Chondrocyte (in vitro differentiated cells): ENCODE measurements at places on chromosomes 13 and 19. TPM values are rescaled to one million over a fixed set of nuclear protein-coding genes. Genes with fewer than 3 reads are reported as not detected.

VAV1 gene
- not detected in 3 replicates for total RNA-seq

MAP4K1 gene
- 0.23 to 1.4 TPM (median 1.4 TPM) in 3 replicates for total RNA-seq

- peaks cover 23% of the 10 kb centered on the region for H3K36me3 ChIP-seq
- no peak overlapping the region for H3K27ac ChIP-seq
- no peak for DNase-seq
- peaks cover 8% of the 10 kb centered on the region for H3K4me1 ChIP-seq
These were observed 47.4 kb downstream of the EFNB2 start for GRCh38 chr13:106488076-106488475.

SSC5D gene
- total RNA-seq, result 33.6 to 50.0 TPM (median 34.5 TPM) in 3 replicates

EMC10 gene
- 132 to 144 TPM (median 144 TPM) in 3 replicates for total RNA-seq

DNA sequence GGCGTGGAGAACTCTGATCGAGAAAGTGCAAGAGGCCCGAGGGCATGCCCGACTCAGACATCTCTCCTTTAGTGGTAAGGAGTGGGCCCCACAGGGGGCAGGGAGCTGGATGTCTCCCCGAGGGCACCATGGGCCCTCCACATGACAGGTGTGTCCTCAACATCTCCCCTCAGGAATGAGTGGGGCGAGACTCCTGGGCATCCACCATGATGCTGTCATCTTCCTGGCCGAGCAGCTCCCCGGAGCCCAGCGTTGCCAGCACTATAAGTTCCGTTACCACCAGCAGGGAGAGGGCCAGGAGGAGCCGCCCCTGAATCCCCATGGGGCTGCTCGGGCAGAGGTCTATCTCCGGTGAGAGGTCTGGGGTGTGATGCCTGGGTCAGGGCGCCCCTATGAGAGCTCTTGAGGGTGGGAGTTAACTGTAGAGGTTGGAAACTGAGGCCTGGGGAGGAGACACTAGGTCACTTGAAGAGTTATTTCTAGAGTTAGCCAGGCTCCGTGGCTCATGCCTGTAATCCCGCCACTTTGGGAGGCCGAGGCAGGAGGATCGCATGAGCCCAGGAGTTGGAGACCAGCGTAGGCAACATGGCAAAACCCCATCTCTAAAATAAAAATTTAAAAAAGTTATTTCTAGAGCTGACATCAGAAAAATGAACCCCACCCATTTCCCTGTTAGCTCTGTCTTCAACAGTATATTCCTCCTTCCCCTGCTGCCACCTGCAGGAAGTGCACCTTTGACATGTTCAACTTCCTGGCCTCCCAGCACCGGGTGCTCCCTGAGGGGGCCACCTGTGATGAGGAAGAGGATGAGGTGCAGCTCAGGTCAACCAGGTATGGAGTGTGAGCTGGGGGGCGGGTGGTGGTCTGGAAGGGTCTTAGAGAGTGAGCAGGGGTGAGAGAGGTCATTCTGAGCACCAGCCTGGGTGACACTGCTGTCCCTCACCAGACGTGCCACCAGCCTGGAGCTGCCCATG, 5.1 kb downstream of the IGFLR1 start:
- H3K4me3 ChIP-seq, result no peak overlapping the region
- H3K27ac ChIP-seq, result peak overlapping the region; percentile 53
- DNase-seq, result no peak

DNA sequence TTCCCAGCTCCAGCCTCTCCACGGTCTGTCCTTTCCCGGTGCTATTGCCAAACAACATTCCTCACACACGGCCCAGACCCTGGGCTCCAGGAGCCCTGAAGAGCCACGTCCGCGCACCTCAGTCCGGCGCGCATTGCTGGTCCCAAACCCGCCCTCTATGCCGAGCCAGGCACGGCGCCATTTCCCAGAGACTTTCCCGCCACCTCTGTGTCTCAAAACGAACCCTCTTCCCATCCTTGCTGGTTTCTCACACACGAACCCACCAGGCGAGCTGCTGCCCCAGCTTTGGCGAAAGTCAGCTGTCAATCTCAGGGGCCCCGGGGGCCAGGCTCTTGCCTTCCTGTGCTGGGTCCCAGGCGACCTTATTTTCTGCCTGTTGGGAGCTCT, 28.0 kb upstream of the F7 start:
- H3K36me3 ChIP-seq, result peaks cover 5% of the 10 kb centered on the region
- H3K4me3 ChIP-seq, result no peak overlapping the region
- DNase-seq, result peak; percentile 63
- H3K4me1 ChIP-seq, result no peaks in the 10 kb centered on the region

ZFP82 gene
- total RNA-seq, result 8.2 to 9.3 TPM (median 8.9 TPM) in 3 replicates

- peaks cover 9% of the 10 kb centered on the region for H3K4me1 ChIP-seq
- H3K27ac ChIP-seq, result no peak overlapping the region
- H3K4me3 ChIP-seq, result no peak overlapping the region
These were observed 15.7 kb upstream of the TCF3 start for GRCh38 chr19:1668048-1668485.

DNA sequence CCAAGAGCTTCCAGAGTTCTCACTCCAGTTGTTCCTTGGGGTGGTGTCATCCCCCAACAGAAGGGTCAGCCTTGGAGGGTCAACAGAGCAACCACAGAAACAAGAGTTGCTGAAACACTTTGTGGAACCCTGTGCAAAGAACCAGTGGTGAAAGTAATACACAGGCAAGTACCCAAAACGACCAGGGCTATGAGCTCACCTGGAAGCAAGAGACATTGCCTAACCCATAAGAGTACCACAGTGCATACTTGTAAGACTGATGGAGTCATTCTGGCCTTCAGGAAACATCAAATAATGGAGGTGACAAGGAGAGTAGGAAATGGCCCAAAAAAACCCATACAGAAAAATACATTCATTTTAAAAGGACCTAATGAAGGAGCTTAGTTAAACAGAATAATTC, 184.3 kb upstream of the TSC22D1 start:
- peaks cover 40% of the 10 kb centered on the region for H3K4me1 ChIP-seq
- DNase-seq, result no peak
- H3K4me3 ChIP-seq, result no peak overlapping the region
- no peaks in the 10 kb centered on the region for H3K27me3 ChIP-seq
- H3K27ac ChIP-seq, result no peak overlapping the region

DNA sequence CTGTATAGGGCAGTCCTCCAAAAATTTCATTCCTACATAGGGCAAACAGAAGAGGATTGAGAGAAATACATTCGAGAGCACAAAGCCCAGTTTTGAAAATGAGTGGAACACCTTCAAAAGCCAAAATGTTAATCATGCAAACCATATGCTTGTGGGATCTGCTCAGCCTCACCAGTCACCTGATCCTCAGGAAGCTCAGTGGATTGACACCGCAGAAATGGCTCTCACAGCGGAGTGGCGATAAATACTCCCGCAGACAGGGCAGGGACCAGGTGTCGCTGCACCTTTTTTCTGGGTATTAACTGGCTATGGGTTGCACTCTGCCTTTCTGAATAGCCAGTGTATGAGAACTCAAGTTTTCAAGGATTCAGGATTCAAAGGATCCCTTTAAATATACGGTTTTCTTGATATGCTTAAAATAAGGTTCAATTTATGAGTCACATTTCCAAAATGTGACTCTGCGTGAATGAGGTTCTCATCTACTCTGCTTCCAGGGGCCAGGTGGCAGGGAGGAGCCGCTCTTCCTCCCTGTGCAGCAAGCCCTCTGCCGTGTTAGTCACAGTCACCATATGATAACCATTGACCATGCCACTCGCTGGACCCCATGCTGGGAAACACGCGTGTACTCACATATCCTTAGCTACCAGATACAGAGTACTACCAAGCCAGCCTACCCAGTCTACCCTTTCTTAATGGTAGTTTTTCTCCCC, 18.3 kb upstream of the DHRS12 start:
- peaks cover 10% of the 10 kb centered on the region for H3K27me3 ChIP-seq
- DNase-seq, result no peak
- H3K36me3 ChIP-seq, result no peaks in the 10 kb centered on the region
- no peak overlapping the region for H3K27ac ChIP-seq
- peaks cover 13% of the 10 kb centered on the region for H3K4me1 ChIP-seq
- H3K4me3 ChIP-seq, result no peak overlapping the region

DNA sequence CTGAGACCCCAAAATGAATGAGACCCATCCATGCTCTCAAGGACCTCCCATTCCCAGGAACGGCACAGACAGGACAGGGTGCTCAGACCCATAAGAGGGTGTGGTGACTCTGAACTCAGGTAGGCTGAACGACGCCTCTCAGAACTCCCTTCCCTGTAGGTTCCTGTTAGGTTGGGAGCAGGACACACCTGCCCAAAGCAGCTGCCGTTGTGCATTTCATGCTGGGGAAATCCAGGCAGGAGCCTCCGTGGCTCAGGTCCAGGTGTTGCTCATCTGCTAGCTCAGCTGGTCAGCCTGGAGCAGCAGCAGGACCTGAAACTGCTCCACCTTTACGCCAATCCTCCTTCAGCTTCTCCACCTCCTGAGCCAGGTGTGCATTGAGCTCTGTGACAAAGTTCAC, 19.1 kb upstream of the TEX101 start:
- H3K4me3 ChIP-seq, result no peak overlapping the region
- peaks cover 20% of the 10 kb centered on the region for H3K27me3 ChIP-seq
- H3K27ac ChIP-seq, result no peak overlapping the region
- DNase-seq, result no peak
- H3K36me3 ChIP-seq, result no peaks in the 10 kb centered on the region
- H3K4me1 ChIP-seq, result no peaks in the 10 kb centered on the region

- no peak overlapping the region for H3K4me3 ChIP-seq
- no peak for DNase-seq
- H3K4me1 ChIP-seq, result no peaks in the 10 kb centered on the region
- no peaks in the 10 kb centered on the region for H3K36me3 ChIP-seq
- no peaks in the 10 kb centered on the region for H3K27me3 ChIP-seq
- no peak overlapping the region for H3K27ac ChIP-seq
These were observed 18.1 kb downstream of the PGLS start for GRCh38 chr19:17529239-17530158.

DNA sequence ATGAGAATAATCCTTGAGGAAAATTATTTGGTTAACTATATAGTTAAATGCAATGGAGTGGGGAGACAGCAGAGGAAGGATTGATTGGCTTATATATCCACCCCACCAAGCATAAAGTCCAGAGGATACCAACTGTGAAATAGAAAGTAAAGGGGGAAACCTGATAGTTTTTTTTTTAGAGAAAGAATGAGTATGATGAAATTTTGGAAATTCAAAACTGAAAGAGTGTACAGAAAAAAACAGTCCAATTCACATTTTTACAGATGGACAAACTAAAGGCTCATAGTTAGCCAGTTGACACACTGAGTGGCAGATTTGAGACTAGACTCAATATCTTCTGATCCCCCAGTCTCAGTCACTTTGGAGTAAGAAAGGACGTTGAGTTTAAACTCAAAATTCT, 51.1 kb downstream of the FNDC3A start:
- H3K4me3 ChIP-seq, result no peak overlapping the region
- H3K4me1 ChIP-seq, result peaks cover 18% of the 10 kb centered on the region
- no peak overlapping the region for H3K27ac ChIP-seq
- no peaks in the 10 kb centered on the region for H3K27me3 ChIP-seq
- DNase-seq, result no peak

DNA sequence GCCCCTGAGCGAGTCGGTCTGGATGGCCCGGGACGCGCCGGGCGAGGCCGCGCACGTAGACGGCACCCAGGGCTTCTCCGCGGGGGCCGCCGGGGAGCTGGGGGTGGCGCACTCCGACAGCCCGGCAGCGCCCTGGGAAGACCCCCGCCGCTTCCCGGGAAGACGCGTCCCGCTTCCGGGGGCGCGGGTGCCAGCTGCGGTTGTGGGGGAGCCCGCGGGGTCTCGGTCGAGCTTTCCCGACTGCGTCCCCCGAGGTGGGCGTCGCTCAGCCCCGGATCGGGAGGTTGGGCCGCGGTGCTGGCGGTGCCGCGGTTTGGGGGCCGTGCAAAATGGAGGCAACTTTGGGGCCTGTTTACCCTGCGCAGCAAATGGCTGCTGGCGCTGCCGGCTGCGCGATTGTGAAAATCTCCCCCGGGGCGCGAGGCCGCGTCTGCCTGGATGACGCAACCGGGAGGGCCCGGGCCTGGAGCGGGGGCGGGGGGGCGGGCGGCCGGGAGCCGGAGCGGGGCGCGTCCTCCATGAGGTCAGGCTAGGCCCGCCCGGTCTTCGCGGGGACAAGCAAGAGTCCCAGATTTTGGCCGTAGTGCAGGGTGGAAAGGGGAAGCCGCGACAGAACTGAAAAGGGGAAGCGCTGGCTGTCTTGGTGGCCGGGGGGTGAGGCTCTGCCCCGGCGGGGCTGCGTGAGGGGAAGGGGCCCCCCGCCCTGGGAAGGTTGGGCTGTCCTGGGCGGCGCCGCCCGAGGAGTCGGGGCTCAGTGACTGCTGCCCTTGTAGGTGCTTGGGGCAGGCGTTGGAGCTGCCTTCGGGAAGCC, 11.3 kb downstream of the PEAK3 start:
- peaks cover 11% of the 10 kb centered on the region for H3K36me3 ChIP-seq
- peak overlapping the region; percentile 88 for H3K27ac ChIP-seq
- H3K4me3 ChIP-seq, result peak overlapping the region; percentile 90
- peaks cover 45% of the 10 kb centered on the region for H3K4me1 ChIP-seq

DNA sequence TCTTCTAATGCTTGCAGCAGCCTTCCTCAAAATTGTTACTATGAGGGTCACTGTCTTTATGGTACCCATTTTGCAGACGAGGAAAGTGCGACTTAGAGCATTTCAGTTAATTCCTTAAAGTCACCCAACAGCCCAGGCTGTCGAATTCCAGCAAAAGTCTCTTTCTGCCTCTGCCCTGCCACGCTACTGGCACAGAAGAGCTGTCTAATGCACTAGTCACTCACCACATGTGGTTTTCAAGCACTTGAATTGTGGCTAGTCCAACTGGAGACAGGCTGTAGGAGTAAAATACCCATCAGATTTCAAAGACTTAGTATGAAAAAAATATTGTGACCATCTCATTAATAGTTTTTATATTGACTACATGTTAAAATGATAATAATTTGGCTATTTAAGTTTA, 1.7 kb downstream of the FPR1 start:
- H3K4me3 ChIP-seq, result no peak overlapping the region
- no peaks in the 10 kb centered on the region for H3K4me1 ChIP-seq
- H3K27ac ChIP-seq, result no peak overlapping the region
- no peaks in the 10 kb centered on the region for H3K27me3 ChIP-seq
- DNase-seq, result no peak
